HEK293T (cell line): ENCODE measurements at places on chromosomes 6 and 20.

DNA sequence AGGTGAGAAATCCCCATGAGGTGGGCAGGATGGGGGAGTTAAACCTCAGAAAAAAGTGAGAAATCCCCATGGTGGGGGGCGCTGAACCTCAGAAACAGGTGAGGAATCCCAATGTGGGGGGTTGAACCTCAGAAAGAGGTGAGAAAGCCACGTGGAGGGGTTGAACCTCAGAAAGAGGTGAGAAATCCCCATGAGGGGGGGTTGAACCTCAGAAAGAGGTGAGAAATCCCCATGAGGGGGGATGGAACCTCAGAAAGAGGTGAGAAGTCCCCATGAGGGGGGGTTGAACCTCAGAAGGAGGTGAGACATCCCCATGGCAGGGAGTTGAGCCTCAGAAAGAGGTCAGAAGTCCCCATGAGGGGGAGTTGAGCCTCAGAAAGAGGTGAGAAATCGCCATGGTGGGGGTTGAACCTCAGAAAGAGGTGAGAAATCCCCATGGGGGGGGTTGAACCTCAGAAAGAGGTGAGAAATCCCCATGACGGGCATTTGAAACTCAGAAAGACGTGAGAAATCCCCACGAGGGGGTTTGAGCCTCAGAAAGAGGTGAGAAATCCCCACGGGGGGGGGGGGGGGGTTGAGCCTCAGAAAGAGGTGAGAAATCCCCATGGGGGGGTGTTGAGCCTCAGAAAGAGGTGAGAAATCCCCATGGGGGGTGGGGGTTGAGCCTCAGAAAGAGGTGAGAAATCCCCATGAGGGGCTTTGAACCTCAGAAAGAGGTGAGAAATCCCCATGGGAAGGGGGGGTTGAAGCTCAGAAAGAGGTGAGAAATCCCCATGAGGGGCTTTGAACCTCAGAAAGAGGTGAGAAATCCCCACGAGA lies 14.3 kb upstream of the GOPC start:
- no peak for DNase-seq

- DNase-seq = no peak
Observed at GRCh38 chr6:140768133-140768532, 1364.6 kb upstream of the GJE1 start.

GRCh38 chr20:47577314-47577713 lies 75.6 kb downstream of the NCOA3 start:
- DNase-seq = no peak

DNA sequence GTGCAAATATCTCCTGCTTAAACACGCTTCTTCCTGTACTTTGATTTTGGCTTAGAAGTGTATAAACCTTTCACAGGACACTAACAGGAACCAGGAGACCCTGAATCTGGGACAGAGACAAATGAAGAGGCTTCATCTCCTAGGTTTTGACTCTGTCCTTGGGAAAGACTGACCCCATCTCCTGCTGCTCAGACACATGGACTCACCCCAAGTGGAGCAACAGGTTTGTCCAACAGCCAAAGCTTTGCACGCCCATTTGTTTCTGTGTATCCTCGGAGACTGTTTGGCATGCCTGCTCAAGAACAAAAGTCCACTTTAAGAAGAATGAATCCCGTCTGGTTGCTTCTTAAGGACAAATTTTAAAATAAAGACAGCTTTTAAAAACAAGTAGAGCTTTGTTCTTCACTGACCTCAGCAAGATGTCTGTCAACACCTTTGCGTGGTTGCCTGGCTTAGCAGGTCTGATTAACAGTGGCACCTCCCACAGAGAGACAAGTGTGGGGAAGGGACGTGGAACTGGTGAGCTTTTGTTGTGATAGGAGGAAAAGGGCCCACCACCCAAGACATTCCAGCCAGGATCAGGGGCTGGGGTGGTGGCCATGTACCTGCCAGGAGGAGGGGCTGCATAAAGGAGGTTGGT lies 202.6 kb downstream of the SOD2 start:
- DNase-seq = no peak

DNA sequence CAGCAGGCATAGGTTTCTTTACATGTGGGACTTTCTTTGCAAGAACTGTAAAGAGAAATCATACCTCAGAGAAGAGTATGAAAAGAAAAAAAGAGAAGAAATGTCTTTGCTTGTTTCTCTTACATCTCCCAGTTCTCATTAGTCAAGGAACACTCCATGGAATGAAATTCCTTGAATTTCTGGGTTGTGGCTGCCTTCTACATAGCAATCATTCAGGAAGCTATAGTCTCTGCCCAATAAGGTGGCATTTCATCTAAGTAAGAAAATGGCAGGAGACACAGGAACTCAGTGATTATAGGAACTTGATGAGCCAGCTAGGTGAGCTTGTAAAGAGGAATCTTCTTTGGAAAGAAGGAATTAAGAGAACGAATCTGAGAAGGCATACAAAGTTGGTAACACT lies 197.0 kb upstream of the FKBP1C start:
- DNase-seq = no peak

- peak; percentile 82 for DNase-seq
Observed at GRCh38 chr6:31680226-31681134, at the start of gene LY6G5C. TSS of gene LY6G5C (minus strand) at chr6:31681067. CDS start at chr6:31680373, 694 bp downstream.
